ENCODE measurements at places on chromosomes 6 and 20.

GRCh38 chr6:12537389-12537788 is 179.2 kb upstream of the PHACTR1 start:
- no peak for DNase-seq

DNA sequence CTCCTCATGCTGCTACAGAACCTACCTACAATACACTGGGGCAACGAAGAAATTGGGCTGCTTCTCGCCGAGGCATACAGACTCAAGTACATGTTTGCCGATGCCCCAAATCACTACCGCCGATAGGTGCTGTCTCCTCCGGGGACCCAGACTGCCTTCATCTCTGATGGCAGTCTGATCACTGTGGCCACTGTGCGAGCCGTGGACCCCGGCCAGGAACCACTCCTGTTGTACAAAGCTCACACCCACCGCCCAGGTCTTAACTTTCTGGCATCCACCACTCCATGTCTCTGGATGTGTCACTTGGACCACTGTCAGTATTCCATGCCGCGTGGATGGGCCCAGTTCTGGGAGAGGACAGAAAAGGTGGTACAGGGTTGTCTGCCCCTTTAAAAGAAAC is 22.7 kb upstream of the RNF8 start:
- DNase-seq = no peak

DNA sequence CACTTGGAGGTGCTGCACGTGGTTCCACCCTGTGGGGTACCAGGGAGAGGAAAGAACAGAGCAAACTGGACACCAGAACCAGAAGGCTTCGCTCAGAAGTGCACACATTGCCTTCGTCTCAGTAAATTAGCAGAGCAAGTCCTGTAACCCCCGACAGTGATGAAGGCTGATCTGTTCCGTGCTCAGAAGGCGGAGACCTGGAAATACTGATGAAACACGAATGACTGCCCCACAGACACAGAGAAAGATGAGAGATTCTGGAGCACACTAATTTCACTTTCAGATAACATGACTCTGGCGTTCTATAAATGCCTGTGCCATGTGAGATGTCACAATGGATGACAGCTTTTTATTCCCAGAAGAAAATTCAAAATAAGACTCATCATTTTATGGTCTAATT is 44.2 kb upstream of the CCR6 start:
- no peak for DNase-seq

GRCh38 chr6:14320332-14320731 is 202.8 kb downstream of the CD83 start:
- DNase-seq = no peak

- no peak for DNase-seq
Measured at GRCh38 chr6:11760015-11760473, 18.6 kb downstream of the ADTRP start.

GRCh38 chr6:35494161-35494563 is 2.7 kb downstream of the TEAD3 start:
- no peak for DNase-seq

DNA sequence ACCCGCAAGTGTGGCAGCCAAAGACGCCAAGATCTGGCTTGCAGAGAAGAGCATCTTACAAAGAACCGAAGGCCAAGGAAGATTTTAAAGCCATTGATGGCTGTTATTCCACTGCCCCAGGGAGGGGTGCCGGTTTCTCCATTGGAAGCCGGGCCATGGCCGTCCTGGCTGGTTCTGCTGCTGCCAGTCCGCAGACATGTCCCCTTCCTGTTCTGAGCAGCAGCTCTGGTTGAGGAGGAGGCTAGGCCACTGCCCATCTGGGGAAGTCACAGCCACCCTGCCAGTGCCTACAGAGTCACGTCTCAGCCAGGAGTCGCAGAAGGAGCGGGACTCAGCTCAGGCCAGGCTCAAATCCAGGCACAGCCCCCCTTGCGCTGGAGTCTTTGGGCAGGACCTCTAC is 42.6 kb upstream of the MRGBP start:
- no peak for DNase-seq

- no peak for DNase-seq
Measured at GRCh38 chr6:116189472-116189871, 63.5 kb upstream of the COL10A1 start.

DNA sequence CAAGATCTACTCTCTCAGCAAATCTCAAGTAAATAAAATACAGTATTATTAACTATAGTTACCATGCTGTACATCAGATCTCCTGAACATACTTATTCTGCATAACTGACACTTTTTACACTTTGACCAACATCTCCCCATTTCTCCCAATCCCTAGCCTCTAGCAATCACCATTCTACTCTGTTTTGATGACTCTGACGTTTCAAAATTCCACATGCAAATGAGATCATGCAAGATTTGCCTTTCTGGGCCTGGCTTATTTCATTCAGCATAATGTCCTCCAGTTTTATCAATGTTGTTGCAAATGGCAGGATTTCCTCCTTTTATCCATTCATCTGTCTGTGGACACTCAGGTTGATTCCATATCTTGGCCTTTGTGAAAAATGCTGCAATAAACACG is 266.3 kb downstream of the RFPL4B start:
- no peak for DNase-seq

- DNase-seq = peak; percentile 22
Measured at GRCh38 chr20:2865630-2866029, 7.7 kb upstream of the PTPRA start.

- no peak for DNase-seq
Measured at GRCh38 chr20:49989234-49990065, 6.7 kb downstream of the SNAI1 start.

- DNase-seq = no peak
Measured at GRCh38 chr6:27593200-27593818, 120.4 kb upstream of the ZNF184 start.

DNA sequence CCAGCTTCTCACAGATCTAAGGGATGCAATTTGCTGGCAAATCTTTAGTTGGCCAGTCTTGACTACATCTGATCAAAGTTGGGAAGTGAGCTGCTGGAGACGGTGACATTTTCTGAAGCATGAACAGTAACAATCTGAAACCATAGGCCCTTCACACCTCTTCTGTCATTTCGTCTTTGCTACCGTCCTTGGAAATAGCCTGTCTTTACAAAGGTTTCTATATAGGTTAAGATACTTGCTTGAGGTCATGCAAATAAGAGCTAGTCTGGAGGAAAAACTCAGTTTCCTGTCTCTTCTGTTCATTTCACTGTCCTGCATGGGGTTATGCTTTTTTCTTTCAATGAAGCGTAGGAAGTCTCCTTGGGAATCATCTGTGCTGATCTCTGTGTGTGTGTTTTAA is 55.6 kb downstream of the CARMIL1 start:
- DNase-seq = no peak

GRCh38 chr6:56915832-56916231 is 39.1 kb upstream of the BEND6 start:
- no peak for DNase-seq

- DNase-seq = peak; percentile 50
Measured at GRCh38 chr6:118709859-118710350, 58.5 kb upstream of the CEP85L start.

GRCh38 chr6:146560607-146561006 is 17.0 kb downstream of the RAB32 start:
- DNase-seq = no peak

- DNase-seq = no peak
Measured at GRCh38 chr6:52186075-52186474, at the start of gene IL17A. TSS of gene IL17A (plus strand) at chr6:52186375. CDS start at chr6:52186432, 57 bp downstream.

DNA sequence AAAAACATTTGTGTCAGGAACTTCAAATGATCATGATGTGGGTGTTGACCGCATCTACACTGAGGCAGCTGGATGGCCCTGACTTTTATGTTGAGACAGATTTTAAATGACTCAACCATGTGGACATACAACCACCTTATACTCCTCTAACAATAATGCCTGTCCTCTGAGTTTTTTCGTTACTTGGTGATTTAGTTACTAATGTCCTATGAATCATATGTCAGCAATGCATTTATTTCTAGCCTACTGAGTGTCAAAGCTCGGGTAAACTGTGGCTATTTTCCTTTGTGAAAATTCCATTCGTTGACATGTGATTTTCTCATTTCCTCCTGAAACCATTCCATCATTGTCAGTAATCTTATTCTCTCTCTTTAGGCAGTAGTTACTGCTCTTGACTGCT is 38.9 kb upstream of the NKX2-4 start:
- DNase-seq = no peak

- DNase-seq = no peak
Measured at GRCh38 chr20:24411003-24411833, 58.2 kb upstream of the SYNDIG1 start.

GRCh38 chr6:48150701-48151100 is 39.7 kb upstream of the PTCHD4 start:
- no peak for DNase-seq

GRCh38 chr6:29516108-29516507 is 28.4 kb upstream of the MAS1L start:
- DNase-seq = no peak

GRCh38 chr6:88296694-88297093 is 130.5 kb upstream of the CNR1 start:
- no peak for DNase-seq

GRCh38 chr20:23286346-23286745 is 64.2 kb upstream of the NXT1 start:
- DNase-seq = no peak

GRCh38 chr6:150940941-150941340 is 75.4 kb downstream of the MTHFD1L start:
- no peak for DNase-seq

DNA sequence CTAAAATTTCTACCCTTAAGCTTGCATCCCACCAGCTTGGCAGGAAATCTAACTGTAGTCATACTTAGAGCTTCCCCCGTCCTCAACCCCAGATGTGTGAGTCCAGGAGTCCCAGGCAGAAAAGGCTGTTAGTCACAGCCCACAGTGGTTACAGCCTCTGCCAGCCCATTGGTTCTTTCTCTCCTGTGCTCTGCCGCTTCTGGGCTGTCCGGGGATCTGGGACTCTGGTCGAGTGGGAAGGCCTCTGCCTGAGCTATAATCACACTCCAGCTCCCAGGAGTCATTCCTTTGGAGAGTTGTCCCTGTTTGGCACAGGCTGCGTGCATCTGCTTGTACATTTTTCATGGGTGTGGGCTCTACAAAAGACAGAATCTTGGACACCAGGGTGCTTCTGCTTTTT is 45.6 kb upstream of the FYN start:
- no peak for DNase-seq

DNA sequence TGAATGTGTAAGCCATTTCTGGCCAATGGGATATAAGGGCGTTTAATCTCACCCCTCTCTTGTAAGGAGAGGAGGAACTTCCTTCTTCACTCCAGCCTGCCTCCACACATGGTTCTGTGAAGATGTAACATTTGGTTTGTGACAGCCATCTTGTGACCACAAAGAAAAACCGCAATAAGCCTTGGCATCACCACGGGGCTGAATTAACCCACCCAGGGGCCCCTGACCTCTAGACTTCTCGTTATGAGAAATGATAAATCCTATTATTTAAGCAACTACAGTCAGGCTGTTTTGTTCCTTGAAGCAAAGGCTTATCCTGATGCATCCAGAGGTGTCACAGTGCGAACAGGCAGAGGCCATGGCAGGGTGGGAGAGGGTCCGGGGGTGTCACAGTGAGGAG is 139.7 kb downstream of the CDC5L start:
- DNase-seq = no peak

- DNase-seq = no peak
Measured at GRCh38 chr6:157513619-157514485, 132.9 kb downstream of the ZDHHC14 start.

- no peak for DNase-seq
Measured at GRCh38 chr6:20038410-20039204, 173.7 kb downstream of the MBOAT1 start.

DNA sequence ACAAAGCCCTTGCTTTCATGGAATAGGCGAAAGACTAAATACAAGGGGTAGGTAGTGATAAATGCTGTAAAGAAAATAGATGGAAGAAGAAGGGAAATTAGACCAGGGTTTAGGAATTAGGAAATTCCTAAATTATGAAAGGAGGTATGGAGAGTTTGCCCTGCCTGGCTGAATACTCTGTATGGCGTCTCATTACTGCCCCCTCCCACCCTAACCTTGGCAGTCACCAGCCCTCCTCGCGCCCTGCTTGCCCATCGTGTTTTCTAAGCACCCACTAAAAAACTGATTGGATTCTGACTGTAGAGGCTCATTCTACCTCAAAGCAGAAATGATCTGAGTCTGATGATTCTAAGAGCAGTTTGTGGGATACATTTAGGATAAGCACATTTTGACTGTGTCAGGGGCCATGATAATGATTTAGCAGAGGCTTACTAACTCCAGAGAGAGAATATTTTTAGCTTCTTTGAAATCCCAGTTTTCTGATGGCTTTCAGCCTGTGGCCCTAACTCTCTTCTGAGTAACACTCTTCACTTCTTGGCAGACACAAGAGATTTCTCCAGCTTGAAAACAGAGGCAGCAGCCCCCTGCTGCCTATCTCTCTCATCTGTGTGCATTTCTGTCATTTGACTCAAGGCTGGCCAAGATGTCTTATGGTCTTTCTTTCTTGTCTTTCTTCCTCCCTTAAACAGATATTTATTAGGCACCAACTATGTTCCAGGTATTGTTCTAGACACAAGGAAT is 1.4 kb upstream of the CHD6 start:
- no peak for DNase-seq

DNA sequence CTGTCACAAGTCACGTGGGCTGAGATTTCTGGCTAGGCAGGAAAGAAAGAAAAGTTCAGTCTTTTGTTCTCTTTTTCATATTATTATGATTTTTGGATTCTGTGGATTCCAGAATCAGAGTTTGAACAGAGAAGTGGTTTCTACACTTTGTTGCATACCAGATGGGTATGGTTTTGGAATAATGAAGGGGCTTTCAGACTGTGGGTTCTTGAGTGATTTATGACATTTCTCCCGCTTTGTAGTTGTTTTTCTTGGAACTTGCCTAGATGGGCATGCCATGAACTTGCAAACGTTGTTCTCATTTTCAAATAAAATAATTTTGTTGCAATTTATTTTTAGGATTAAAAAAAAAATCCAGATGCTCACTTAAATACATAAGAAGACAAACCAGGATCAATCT is 34.4 kb downstream of the CBFA2T2 start:
- DNase-seq = no peak

DNA sequence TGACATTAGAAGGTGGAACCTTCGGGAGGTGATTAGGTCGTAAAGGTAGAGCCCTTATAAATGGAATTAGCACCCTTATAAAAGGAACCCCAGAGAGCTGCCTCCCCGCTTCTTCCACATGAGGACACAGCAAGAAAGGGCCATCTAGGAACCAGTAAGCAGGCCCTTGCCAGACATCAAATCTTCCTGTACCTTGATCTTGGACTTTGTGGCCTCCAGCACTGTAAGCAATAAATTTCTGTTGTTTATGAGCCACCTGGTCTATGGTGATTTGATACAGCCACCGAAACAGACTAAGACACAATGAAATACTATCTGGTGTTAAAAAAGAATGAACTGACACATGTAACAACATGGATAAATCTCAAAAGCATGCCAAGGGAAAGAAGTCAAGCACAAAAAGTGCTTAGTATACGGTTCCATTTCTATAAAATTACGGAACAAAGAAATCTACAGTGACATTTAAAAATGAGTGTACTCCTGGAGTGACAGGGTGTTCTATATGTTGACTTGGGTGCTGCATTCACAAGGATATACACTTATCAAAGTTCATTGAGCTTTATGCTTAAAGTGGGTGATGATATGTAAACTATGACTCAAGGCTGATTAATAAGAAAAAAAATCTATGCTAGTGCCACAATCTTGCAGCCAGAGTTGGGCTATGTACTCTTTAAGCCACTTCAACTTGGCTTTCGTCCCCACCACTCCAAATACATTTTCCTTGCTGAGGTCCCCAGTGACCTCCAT is 18.4 kb downstream of the SERPINB1 start:
- DNase-seq = no peak
